ENCODE measurements at places on chromosomes 1 and 21. TPM values are rescaled to one million over a fixed set of nuclear protein-coding genes. Genes with fewer than 3 reads are reported as not detected.

Gene CAMK2N1
- 94.9 TPM for polyA plus RNA-seq

Gene CLDN17
- not detected for polyA plus RNA-seq

GRCh38 chr21:46022551-46023525, 41.3 kb downstream of the COL6A1 start:
- no peak for DNase-seq

DNA sequence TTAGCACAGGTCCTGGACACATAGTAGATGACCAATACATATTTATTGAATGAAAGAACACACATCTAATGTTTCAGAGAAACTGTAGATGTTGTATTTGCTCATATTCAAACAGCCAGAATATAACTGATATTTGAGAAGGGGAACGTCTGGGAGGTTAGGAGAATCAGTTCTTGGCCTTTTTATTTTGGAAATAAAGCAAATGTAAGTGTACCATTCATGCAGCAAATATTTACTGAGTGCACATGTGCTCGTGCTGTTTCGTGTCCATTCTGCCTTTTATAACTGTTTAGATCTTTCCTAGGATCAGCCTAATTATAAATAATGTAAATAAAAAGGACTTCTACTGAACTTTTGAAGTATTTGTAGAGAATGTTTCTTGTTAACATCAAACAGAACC, 103.8 kb downstream of the GREM2 start:
- DNase-seq: no peak

GRCh38 chr1:62906428-62906886, 122.5 kb downstream of the ATG4C start:
- no peak for DNase-seq

Data from fibroblast of lung (primary cell).